ENCODE measurements at places on chromosomes 12 and 14.

DNA sequence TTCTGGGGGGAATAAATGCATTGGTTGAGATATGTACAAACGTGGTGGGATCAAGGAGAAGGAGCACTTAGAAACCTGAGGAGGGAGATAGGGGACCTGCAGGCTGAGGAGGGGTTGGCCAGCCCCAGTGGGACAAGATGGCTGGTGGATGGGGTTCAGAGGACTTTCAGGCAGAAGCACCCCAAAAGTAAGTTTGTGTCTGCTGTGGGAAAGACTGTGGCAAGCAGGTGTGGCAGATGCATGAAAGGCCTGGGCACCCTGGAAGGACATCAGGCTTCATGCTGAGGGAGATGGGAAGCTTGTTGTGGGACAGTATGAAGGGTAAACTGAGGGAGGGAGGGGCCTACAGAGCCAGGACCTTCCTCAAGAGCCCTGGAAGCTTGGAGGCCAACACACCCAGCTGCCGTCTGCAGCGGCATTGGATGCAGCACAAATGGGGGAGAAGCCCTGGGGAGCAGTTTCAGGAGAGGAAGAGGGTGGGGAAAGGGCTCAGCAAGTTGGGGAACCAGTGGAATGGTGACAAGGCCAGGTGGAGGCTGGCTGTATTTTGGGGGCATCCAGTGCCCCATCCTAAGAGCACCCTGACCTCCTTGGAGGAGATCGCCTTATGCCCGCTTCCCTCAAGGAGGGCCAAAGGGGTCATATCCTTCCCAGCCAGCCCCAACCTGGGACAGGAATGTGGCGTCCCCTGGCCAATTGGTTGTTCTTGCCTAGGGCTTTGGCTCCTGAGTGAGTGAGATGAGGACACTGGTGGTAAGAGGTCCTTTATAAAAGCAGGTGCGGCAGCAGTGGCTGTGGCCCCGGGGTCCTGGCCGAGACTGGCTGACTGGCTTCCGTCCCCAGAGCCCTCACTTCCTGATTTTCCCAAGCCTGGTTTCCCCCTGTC, 20.7 kb downstream of the NFKBIA start:
- DNase-seq = no peak

DNA sequence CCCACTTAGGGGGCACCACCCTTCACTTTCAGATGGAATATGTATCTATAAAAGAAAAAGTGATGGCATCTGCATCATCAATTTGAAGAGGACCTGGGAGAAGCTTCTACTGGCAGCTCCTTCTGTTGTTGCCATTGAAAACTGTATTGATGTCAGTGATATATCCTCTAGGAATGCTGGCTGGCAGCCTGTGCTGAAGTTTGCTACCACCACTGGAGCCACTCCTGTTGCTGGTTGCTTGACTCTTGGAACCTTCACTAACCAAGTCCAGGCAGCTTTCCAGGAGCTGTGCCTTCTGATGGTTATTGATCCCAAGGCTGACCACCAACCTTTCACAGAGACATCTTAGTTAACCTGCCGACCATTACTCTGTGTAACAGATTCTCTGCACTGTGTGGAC, 44.7 kb downstream of the RIMKLB start:
- no peak for DNase-seq

GRCh38 chr12:90167518-90168208, 459.0 kb upstream of the ATP2B1 start:
- DNase-seq = no peak

DNA sequence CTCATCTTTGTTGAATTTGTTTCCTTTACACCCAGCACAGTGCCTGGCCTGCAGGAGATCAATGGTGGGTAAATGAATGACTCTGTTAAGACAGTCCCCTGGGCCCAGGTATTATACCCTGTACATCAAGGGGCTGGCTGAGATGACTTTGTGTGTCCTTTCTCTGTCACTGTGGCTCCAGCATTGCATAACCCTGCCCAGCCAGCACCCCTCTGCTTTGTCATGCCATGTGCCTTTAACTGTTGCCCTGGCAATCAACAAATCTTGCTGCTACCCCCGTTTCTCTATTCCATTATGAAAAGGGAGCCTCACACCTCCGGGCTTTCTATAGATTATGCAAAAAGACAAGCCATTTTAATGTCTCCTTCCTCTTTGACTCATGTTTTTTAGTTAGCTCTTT, 7.6 kb upstream of the FLVCR2 start:
- no peak for DNase-seq

GRCh38 chr12:52873832-52874572, 25.2 kb upstream of the KRT78 start:
- no peak for DNase-seq

All from NCI-H1417 treated with DMSO at 0.1 percent for 48 hours (cell line).